Stimulated activated CD8-positive, alpha-beta memory T cell treated with anti-CD3 and anti-CD28 coated beads, Interleukin-15, amount 100 ng/mL, for 48 hours (primary cell): ENCODE measurements at places on chromosomes 5 and 9.

GRCh38 chr5:4098226-4098625, 502.6 kb downstream of the IRX1 start:
- DNase-seq = no peak

GRCh38 chr9:107878462-107878861, 388.9 kb upstream of the KLF4 start:
- DNase-seq = no peak

DNA sequence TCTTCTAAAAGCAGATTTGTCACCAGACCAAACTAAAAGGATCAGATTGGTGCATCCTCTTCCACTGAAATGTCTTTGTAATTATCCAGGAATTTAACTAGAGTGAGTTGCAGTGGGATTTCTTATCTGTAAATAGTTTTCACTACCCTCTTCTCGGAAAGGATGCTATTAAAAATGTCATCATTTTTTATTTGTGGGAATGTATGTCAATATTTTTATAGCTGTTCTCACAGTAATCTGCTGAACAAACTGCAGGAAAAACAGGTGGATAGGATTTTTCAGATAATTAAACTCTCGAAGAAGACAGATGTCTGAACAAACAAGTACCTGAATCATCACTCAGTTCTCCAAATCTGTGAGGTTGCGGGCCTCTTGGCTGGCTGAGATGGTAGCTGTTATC, 62.7 kb downstream of the RAB14 start:
- DNase-seq = no peak

DNA sequence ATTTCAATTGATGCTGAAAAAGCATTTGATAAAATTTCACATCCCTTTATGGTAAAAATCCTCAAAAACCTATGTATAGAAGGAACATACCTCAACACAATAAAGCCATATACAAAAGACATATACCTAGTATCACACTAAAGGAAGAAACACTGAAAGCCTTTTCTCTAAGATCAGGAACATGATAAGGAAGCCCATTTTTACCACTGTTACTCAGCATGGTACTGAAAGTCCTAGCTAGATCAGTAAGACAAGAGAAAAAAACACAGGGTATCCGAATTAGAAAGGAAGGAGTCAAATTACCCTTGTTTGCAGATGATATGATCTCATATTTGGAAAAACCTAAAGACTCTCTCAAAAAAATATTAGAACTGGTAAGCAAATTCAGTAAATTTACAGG, 350.2 kb upstream of the PDE4D start:
- DNase-seq = no peak

GRCh38 chr5:172481011-172481800, 26.9 kb upstream of the SH3PXD2B start:
- no peak for DNase-seq

- DNase-seq = no peak
Observed at GRCh38 chr5:160493806-160494338, 72.2 kb downstream of the PTTG1 start.

GRCh38 chr5:98517560-98518366, 255.7 kb upstream of the RGMB start:
- no peak for DNase-seq

DNA sequence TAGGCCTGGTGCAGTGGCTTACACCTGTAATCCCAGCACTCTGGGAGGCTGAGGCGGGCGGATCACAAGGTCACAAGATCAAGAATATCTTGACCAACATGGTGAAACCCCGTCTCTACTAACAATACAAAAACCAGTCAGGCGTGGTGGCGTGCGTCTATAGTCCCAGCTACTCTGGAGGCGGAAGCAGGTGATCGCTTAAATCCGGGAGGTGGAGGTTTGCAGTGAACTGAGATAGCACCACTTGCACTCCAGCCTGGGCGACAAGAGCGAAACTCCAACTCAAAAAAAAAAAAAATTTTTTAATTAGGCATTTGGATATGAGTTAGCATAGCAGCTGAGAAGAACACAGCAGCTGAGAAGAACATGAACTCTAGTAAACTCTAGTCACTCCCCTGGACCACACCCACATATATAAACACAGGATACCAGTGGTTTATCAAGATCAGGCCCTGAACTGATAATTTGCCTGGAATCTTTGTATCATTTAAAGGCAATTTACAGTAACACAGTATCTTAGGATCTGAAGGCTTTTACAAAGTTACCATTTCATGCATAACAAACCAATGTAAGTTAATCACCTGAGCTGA, 4.6 kb upstream of the UGCG start:
- no peak for DNase-seq

DNA sequence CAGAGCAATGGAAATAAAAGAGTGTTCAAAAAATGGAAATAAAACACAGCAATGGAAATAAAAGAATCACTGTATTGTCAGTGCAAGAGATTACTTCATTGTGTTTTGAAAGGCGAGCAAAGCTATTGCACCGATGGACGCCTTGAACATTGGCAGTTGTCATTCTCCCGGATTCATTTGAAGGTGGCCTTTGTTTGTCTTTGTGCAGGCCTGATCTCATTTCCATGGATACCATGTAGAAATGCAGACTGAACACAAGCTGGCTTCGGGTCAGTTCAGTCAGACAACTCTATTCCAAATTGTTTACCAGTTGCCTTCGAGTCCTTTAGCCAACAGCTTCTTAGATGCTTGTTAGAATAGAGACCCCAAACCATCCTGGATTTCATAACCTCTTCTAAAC, 8.3 kb downstream of the ITGA2 start:
- no peak for DNase-seq

- no peak for DNase-seq
Observed at GRCh38 chr5:119527351-119527750, 75.1 kb downstream of the HSD17B4 start.

- DNase-seq = no peak
Observed at GRCh38 chr5:88736494-88736893, 146.5 kb downstream of the MEF2C start.

GRCh38 chr5:135186662-135187522, 152.9 kb upstream of the PITX1 start:
- DNase-seq = no peak

DNA sequence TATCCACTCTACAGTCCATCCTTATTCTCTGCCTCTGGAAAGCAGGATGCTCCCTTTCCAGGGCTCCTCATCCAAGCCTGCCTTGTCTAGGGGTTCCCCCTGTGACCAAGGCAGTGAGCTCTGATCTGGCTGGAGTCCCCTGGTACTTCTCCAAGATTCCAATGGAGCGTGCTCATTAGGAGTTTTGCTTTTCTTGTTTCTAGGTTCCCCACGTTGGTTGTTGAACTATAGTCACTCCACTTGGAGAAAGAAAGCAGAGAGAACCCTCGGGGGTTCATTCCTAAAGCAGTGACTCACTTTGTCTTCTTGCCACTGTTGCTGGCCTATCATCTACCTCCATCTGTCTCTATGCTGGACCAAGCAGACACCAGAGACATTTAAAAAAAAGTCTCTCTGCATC, 192.6 kb downstream of the TLE4 start:
- no peak for DNase-seq

- no peak for DNase-seq
Observed at GRCh38 chr9:113913426-113914195, 37.5 kb downstream of the ZNF618 start.

DNA sequence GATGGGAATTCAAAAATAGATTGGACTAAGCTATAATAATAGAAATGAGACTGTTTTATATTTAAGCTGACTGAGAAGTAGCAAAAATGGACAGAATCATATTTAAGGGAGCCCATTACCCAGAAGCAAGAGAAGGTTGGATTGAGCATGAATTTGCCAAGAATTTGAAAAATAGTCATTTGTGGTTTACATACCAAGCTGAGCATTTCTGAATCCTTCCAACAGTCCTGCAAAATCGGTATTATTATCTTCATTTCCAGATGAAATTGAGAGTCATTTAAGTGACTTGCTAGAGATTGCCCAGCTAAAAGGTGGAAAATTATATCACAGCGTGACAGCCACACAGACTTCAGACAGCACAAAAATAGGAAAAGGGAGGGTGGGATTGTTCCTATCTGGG, 48.4 kb downstream of the TNFSF15 start:
- no peak for DNase-seq

- DNase-seq = no peak
Observed at GRCh38 chr9:27110181-27110580, 1.2 kb downstream of the TEK start.

GRCh38 chr9:94181408-94182181, 77.5 kb upstream of the ZNF169 start:
- DNase-seq = no peak

DNA sequence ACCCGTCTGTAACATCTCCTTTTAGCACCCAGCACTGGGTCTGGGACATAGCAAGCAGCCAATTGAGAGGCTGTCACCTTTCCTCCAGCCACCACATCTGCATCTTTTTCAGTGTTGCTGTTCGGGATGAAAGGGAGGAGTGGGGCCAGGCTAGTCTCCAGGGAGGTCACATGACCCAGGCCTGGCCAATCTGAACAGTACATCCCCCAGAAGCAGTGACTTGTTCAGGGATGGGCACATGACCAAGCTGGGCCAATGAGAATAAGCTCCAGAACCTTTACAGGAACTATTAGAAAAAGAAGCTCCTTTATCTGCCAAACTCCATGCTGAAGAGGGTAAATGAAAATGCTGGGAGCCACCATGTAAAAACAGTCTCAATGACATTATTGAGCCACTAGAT, 359.0 kb downstream of the SLIT3 start:
- DNase-seq = no peak

DNA sequence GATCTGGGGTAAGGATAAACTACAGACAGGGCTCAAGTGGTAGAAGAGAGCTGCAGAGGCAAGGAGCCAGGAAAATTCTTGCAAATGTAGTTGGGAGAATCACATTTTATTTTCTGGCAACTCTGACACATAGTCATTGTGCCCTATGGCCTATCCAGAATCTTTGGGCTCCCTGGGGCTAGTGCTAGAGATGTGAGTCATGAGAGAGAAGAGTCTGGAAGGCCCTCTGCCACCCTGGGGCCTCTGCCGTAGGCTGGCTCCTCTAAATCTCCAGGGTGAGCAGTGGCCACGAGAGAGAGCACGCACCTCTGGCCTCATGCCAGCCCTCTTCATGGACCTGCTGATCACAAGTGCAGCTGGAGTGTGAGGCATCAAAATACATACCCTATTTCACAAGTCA, 74.3 kb upstream of the SSBP2 start:
- DNase-seq = no peak

DNA sequence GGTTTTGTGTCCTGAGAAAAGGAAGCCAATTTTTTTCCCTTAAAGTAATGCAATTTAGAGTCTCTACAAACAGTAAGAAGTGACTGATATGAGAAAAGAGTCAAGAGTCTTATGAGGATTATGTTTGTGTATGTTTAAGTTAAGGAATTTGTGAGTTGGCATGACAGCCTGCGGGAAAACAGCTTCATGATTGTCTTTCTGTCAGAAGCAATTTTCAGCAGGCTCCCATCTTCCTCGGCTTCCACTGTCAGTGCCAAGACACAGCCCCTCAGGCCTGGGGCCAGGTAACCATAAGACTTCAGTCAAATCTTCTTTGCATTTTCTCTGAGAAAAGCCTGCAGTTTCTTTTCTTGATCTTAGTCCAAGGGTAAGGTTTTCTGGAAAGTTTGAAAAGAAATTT, 17.0 kb upstream of the SELENOP start:
- no peak for DNase-seq

- DNase-seq = no peak
Observed at GRCh38 chr9:21443849-21444625, 3.8 kb downstream of the IFNA1 start.

DNA sequence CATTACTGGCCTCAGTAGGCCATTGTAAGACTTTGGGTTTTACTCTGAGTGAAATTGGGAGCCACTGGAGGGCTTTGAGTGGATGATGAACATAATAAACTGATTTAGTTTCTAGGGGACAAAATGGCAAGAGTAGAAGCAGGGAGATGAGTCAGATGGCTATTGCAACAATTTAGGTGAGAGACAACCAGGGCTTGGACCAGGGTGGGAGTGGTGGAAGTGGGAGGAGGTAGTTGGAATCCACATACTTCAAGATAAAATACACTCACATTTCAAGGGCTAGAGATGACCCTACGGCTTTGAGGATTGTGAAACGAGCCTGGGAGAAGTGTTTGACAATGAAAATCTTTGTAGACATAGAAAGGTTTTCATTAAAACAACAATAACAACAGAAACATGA, 136.3 kb downstream of the ACTBL2 start:
- no peak for DNase-seq

DNA sequence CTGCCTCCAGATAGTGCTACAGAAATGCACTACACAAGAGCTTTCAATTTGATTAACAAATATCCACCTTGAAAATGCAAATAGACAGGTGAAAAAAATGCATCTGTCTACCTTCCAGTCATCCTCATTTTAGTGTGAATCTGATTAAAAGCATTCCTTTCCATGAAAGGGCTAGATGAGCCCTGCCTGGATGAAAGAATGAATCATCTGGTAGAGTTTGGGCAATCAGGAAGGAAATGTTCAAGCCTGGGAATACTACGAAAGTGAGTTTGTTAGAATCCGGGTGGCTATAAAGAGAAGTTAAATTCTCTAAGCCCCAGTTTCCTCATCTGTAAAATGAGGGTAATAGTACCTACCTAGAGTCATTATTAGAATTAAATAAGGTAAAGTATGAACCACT, 142.6 kb downstream of the FAM114A2 start:
- DNase-seq = no peak

- no peak for DNase-seq
Observed at GRCh38 chr9:114107286-114108001, 8.4 kb upstream of the KIF12 start.

DNA sequence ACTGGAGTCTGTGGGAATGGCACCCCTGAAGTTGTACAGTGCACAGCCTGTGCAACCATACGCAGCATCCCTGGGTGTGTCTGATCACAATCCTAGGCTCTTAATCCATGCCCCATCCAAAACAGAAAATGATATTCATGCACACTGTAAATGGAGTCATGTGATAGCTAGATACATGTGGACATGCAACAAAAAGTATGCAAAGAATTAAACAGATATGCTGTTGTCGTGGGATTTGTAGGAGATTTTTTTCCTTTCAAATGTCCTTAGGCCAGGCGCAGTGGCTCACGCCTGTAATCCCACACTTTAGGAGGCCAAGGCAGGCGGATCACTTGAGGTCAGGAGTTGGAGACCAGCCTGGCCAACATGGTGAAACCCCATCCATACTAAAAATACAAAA, 36.1 kb downstream of the PRRX2 start:
- no peak for DNase-seq

GRCh38 chr5:140548300-140548688, 832 bp downstream of the EIF4EBP3 start:
- no peak for DNase-seq

GRCh38 chr5:60886158-60886557, 42.1 kb upstream of the ELOVL7 start:
- no peak for DNase-seq

DNA sequence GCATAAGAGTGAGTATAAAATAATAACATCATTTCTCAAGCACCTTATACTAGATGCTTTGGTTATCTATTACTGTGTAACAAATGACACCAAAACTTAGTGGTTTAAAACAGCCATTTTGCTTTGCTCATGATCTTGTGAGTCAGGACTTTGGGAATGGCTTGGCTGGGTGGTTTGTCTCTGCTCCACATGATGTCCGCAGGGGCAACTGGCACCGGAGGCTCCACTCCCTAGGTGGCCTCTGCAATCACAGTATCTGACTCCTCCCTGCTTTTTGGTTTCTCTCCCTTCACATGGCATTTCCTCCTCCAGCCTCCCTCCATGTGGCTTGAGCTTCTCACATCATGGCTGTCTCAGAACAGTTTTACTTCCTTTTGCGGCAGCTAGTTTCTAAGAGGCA, 259.5 kb downstream of the GAS1 start:
- DNase-seq = no peak

GRCh38 chr9:87684627-87685219, 41.2 kb upstream of the CTSL start:
- no peak for DNase-seq
